Head of caudate nucleus (tissue), 42 donors: ENCODE measurements at places on chromosomes 5 and 9.

- DNase-seq: peak; percentile 78
Measured at GRCh38 chr9:112097712-112098688, 77.1 kb downstream of the SUSD1 start.

GRCh38 chr5:159324986-159325385 lies 5.3 kb downstream of the IL12B start:
- no peak for DNase-seq

DNA sequence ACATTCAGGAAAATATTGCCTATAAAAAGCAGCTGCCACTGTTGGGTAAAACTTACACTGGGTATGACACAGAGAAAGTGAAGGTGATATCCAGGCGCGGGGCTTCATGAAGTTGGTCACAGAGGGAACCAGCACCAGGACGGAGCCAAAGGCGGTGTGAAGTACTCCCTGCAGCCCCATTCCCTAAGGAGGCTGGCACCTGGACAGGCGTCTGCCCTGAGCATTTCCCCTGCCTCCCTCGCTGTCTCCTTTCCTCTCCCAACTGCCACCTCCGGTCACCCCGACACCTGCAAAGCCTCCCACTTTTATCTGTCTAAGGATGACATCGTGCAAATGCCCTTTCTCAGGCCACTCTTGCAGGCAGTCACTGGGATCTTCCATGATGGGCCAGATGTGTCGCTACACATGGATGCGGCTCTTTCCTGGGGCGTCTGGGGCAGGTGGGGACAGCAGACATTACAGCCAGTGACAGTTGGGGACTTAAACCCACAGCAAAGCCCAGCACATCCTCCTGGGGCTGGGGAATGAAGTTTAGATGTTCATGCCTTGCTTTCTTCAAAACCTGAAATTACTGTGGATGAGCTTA lies 367.7 kb upstream of the IRX4 start:
- DNase-seq: no peak

DNA sequence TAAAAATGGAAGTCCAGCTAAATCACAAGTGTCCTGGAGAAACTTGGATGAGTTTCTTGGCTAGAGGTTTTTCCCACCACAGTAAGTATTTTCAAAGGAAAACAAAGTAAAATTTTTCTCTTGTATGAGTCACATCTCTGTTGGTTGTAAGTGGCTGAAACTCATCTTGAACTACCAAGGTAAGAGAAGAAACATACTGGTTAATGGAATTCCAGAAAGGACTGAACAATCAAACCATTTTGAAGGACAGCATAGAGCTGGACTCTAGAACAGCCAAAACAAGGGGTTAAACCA lies 102.8 kb upstream of the CDKN2B start:
- DNase-seq: no peak

GRCh38 chr5:115450741-115451140 lies 93.8 kb downstream of the FEM1C start:
- no peak for DNase-seq

DNA sequence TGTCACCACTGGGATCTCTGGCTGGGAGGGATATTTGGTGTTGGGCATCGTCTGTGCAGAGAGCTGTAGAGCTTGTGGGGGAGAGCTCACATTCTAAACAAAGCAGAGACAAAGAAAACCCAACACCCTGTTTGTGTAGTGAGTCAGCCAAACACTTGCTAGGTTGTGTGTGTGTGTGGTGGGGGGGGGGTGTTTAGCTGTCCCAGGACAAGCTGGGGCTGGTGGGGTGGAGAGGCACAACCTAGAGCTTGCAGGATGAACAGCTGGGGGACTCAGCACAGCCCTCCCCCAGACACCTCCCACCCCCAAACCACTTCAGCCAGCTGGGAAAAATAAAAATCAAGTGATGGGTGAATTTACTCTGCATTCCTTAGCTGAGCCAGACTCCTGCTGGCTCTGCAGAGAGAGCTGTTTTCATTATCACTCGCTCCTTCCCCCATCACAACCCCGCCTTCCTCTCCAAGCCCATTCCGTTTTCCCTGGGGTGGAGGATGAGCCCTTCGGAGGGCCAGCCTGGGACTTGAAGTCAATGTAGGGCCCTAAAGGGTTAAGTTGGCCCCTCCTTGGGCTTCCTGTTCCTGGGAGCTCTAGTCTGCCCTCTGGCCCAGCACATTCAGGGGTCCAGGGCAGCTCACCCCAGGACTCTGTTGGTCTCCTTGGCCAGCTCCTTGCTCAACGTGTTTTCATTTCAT lies 2.6 kb downstream of the OLFML2A start:
- peak; percentile 3 for DNase-seq

DNA sequence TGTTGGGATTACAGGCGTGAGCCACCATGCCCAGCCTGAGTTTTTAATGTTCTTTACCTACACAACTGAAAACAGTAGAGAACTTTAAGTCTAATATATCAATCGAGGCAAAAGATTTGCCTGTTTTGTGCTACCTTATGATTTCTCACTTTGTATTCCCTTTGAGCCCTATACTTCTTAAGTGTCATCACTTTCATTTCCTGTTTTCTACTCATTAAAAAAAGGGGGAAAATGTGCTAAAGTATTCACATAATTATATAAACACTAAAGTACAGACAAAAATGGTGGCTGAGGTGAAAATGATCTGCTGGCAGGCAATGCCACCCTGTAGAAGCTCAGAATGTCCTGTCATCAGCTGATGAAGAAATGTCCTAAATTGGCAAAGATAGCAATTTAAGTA lies 23.6 kb downstream of the ATG10 start:
- DNase-seq: no peak

GRCh38 chr9:100222674-100223073 lies 123.6 kb downstream of the INVS start:
- peak; percentile 23 for DNase-seq

DNA sequence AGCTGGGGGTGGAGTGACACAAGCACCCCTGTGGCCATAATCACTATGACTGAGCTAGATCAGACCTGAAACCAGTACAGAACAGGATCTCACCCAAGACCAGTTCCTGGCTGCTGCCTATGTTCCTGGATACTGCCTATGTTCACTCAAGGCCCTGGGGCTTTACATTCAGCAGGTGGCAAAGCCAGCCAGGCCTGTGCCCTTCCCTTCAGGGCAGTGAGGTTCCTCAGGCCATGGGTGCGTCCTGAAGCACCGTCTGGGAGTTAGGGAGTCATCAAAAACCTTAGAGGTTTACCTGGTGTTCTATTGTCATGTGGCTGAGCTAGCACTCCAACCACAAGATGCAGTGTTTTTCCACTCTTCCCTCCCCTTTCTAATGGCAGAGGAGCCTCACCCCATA lies 419.8 kb downstream of the TMEM232 start:
- no peak for DNase-seq

DNA sequence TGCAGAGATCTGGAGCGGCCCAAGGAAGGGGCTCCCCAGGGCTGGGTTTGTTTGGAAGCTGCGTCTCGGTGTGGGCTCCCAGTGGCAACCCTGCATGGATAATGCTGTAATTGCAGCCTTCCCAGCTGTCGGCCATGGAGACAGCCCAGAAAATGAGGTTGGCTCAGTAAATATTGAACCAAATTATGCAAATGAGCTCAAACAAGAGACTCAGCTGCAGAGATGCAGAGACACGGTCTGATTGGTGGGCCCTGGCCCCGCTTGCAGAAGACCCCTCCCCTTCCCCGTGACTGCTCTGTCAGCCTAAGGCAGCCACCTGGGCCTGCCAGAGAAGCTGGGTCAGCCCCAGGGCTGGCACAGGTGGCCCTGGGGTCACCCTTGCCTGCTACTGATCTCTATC lies 75.9 kb downstream of the RAD23B start:
- DNase-seq: no peak

- DNase-seq: peak; percentile 68
Measured at GRCh38 chr5:142770650-142771609, 753 bp downstream of the ARHGAP26 start.

- DNase-seq: peak; percentile 65
Measured at GRCh38 chr9:77177894-77178794, 810 bp downstream of the VPS13A start.

GRCh38 chr5:113598926-113599325 lies 85.4 kb downstream of the YTHDC2 start:
- no peak for DNase-seq

DNA sequence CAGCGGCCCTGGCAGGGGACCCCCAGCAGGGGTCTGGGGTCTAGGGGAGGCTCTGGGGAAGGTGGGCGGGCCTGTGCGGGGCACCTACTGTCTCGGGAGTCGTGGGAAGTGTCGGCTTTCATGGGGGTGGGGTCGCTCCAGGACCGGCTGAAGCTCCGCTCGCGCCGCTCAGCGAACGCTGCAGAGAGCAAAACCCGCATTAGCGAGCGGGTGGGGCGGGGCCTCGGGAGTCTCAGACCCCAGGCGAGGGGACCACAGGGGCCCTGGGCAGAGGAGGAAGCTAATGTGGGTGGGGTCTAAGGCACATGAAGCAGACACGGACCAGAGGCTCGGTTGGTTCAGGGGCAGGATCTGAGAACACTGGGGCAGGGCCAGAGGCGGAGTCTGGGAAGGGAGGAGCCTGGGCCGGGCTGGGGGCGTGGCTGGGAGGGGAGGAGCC lies 5.5 kb downstream of the NSMF start:
- peak; percentile 61 for DNase-seq

DNA sequence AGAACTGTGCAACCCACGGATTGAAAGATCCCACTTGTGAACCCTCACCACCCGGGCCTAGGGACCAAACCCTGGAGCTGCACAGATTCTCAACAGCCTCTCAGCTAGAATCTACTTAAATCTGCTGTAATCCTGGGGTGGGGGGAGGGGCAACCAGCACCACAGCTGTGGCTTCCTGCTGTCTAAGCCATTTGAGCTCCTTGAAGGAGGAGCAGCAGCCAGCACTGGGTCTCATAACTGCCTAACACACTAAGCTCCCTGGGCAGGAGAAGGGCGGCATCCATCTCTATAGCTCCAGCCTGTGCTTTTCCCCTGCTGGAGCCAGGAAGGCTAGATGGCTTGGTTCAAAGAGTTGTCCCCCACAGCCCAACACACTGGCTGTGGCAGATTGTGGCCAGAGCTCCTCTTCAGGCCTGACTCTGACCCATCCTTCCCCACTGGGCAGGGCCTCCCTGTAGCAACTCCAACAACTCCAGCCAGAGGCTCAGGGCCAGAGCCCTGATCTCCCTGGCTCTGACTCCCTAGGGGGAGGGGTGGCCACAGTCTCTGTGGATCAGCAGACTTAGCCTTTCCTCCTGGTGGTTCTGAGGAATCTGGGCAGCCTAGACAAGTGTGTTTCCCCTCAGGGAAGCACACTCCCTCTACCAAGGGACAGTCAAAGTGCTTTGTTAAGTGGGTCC lies 72.0 kb upstream of the C9orf72 start:
- DNase-seq: no peak

DNA sequence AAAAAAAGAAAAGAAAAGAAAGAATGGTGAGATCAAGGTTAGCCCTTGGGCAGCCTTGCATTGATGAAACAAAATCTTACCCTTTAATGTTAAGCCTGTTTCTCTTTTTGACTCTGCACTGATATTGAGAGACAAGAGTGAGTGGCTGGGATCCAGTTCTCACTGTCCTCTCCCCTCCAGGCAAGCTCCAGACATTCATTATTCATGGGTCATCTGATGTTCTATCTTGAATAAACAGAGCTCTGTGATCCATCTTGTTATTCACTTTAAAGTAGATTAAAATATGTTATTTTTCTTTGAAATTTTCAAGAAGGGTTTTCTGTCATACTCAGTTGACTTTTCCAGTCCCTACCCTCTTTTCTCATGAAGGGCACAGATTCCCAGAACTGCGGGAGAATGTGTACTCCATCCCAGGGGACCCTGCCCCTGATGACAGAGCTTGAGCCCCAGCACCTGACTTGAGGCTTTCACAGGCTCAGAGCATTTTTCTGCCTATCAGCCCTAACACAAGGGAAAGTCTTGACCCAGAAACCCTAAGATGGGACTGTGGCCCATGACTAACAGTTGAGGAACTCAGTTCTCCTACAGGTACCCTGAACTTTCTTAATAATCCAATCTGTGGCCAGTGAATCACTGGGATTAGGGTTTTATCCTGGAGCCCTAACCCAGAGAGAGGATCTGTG lies 24.1 kb downstream of the ACTL7B start:
- no peak for DNase-seq

DNA sequence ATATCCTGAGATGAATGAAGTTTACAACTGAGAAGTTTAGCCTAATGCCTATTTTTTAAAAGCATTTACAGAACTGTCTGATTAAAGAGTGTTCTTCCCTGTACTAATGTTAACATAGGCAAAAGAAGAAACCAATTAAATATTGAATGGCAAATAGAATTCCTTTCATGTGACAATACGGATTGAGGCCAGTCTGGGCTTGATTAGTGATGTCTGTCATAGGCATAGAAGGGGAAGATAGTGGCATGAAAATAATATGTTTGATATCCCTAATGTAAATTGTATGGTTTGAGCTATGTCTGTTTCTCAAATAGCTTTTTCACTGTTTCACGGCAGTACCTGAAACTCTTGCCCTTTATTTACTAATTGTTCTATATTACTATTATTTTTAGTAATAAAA lies 443.1 kb upstream of the CLINT1 start:
- no peak for DNase-seq

DNA sequence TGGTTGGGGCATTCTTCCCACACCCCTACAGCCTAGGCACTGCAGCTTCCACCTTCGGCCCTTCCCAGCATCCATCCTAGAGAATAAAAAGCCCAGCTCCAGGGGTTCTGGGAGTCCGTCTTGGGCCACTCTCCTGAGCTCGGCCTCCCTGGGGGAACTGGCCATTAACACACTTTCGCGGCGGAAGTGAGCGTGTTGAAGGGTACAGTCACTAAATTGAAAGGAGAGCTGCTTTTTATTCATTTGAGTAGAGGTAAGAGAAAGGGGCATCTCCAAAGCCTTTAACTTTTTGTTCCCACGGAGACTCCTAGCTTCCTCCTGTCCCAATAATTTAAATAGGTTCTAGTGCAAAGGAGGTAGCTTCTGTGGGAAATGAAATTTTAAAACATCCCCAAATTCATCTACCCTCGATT lies 31.0 kb upstream of the NFIB start:
- no peak for DNase-seq

GRCh38 chr5:141155540-141156374 lies 5.9 kb downstream of the PCDHB6 start:
- no peak for DNase-seq

- DNase-seq: no peak
Measured at GRCh38 chr9:71306134-71306533, 184.7 kb upstream of the TRPM3 start.

- no peak for DNase-seq
Measured at GRCh38 chr5:146016764-146017484, 80.5 kb downstream of the SH3RF2 start.

DNA sequence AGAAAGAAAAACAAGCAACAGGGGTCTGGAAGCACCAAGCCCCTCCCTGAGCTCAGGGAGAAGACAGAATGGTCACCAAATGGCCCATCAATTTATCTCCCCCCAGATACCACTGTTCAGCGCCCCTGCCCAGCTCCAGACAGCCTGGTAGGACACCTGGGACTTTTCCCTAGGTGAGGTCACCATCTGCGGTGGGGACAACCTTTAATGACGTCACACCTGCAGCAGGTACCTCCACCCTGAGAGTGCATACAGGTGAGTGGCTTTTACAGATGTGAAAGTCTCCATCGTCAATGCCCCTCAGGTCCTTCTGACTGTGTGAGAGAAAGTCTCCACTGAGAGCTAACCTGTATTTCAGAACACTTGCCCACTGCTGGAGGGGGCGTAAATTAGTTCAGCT lies 34.3 kb upstream of the LAMC3 start:
- no peak for DNase-seq
